ENCODE measurements at places on chromosomes 1 and 21.

- no peak for DNase-seq
Observed at GRCh38 chr1:169523904-169524303, 38.2 kb upstream of the SLC19A2 start.

DNA sequence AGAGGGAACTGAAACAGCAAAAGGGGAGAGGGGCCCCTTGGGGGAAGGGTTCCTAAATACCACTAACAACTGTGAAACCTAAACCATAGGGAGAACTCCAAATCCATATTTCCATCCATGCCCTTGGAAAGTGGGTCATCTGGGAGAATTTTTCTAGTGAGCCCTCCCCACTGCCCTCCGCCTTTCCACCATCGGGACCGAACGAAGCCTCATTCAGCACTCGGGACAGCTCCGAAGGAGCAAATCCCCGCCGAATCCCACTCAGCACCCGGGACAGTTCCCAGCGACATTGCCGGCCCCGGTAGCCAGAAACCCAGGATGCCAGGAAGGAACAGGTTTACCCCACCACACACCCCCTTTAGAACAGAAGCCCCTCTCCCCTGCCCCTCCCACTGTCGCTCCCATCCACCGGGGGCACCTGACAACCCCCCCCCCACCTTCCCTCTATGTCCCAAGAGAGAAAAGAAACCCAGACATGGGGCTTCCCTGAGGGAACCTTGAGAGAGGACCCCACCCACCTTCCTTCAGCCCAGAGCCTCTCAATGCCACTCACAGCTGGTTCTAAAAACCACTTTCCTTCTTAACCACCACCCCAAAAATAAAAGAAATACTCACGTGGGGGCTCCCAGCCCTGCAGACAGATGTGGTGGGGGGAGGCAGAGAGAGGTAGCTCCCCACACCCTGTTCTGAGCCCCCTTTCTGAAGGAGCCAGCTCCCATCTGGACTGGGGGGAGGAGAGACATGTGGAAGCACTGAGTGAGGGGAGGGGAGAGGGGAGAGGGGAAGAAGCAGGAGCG is 4.5 kb downstream of the DLGAP3 start:
- DNase-seq: peak; percentile 20

DNA sequence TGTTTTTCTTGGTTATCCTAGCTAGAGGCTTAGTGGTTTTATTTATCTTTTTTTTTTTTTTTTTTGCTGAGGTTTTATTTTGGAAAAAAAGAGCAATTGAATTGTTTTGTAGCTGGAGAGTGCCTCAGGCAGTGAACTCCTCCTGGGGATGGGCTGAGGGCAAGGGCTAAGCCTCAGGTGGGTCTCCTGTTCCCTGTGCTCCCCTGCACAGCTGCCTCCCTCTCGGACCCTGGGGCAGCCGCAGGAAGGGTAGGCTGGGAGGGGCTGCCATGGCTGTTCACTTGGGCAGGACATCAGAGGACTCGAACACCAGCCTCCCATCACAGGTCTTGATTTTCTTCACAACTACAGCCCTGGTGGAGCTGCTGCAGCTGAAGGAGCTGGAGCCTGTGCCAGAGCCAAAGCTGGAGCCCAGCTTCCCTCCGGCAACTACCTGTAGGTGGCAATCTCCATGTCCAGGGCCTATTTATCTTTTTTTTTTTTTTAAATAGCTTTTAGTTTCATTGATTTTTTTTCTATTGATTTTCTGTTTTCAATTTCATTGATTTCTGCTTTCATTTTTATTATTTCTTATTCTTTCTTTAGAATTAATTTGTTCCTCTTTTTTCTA is 28.9 kb downstream of the LEPR start:
- no peak for DNase-seq

GRCh38 chr1:166858726-166859419 is 17.2 kb downstream of the TADA1 start:
- DNase-seq: no peak

DNA sequence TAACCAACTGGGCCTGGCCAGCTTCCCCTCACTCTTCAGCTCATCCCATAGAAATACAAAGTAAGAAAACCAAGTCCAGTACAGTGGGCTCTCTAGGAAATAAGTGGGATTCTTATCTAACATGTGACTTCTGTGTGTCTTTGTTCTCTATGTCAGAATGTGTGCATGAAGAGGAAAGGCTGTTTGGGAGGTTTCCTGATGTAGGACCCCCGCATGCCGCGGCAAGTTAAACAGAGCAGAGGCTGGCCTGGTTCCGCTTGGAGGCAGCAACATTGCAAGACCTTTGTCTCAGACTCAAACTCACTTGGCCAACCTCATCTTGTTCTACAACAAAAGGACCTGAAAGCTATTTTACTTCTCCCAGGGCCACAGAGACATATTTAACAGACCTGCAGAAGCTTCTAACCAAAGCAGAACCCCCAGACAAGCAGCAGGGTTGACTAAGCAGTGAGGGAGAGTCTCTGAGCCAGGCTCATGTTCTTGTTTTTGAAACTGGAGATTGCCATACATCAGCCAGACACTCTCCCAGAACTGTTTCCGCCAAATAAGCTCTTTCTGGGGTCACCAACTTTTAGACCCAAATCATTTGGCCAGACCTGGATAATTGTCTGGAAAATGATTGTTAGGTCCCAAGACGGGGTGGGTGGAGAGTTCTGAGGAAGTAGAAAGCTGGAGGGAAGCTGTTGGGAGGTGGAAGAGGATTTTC is 6.2 kb downstream of the MTARC2 start:
- no peak for DNase-seq

DNA sequence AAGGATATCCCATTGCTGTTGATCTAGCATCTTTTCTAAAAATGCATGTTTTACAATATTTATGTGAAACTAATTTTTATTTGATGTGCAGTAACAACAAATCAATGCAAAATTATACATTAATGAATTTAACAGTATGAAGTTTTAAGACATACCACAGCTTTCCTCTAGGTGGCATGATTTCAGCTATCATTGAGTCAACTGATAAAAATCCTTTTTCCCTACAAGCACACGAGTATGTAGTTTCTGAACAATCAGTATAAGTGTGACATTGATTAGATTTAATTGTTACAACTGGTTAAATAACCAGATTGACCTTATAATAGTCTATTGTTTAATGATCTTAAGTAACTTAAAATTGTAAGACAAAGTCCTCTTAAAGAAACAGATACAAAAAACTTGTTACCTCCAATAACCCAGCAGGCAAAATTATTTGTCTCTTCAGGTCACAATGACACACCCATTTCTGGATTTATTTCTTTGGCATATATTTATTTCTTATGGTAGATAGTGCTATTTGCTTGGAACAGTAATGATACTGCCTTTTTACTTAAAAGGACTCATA is 5.8 kb upstream of the TGFB2 start:
- no peak for DNase-seq

- no peak for DNase-seq
Observed at GRCh38 chr1:4973341-4973740, 318.9 kb downstream of the AJAP1 start.

DNA sequence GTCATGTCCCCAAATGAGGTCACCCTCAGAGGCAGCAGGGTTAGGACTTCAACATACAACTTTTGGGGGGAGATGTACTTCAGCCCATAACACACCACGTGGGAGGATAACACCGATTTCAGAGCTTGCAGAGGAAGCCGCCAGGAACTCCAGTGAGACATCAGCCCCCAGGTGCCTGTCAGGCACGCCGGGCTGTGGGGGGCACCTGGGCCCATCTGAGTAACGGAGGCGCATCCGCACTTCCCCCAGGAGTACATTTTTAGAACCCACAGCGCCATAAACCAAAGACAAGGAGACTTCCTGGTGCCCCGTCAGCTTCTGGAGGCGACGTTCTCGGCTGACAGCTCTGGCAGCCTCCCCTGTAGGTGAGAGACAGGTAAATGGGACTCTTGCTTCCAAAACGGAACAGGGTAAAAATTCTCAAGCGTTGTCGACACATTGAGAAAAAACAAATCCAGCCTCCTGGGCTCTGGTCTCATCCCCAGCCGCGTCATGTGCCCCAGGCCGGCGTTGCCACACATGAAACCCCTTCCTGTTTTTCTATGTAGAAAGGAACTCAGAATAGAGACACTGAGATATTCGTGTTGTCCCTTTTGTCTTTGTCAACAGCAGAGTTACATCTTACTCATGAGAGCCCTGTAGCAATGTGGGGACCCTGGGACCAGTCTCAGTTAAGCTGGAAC is 93.3 kb downstream of the PDE9A start:
- DNase-seq: peak; percentile 19

- no peak for DNase-seq
Observed at GRCh38 chr1:203175827-203176241, 208 bp upstream of the MYBPH start.

DNA sequence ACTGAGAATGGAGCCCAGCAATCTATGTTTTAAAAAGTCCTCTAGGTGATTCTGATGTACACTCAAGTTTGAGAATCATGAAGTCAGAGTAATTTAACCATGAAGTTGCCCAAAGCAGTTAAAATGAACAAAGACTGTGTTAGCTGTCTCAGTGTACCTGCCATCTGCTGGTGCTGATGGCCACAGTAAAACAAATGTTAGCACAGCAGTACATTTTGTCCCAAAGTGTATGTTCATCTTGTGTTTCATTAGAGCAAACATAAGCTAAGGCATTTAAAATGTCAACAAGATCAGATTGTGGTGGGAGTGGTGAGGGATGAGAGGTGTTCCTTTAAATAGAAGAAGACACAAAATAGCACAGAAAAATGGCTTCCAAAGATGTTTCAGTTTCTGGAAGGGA is 31.1 kb downstream of the FYB2 start:
- DNase-seq: no peak

DNA sequence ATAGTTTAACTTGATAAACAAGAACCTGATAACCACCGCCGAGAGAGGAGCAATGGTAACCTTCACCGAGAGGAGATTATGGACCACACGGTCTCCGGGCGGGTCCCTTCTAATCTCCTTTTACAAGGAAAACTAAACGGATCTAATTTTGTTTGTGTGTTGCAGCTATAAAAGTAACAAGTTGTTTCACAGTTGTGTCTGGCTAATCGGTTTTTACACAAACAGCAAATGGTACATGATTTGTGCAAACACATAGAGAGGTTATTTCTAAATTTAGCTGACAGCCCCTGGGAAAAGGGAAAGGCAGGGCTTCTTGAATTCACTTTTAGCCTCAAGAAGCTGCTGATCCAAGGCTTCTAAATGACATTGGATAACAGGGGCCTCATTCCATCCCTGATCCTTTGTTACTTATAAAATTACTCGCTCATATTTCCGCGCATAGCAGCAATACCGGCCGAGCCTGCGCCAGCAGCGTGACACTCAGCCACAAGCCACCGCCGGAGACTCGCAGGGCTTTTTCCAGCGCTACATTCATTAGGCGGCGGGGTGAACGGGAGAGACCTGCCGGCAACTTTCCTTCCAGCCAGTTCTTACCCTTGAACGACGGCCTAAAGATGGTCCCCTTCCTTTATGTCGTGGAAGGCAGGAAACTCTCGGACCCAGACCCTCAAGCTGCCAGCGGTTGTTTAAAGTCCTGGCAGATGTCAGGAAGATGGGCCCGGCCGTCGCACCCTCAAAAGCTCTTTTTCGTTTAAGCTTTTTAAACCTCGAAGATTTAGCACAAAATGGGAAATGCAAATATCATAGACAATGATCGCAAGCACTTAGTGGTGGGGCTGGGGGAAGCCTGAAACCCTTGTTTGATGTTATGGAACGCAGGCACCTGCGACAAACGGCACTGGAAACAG is 4.4 kb downstream of the FOXD3 start:
- DNase-seq: no peak

DNA sequence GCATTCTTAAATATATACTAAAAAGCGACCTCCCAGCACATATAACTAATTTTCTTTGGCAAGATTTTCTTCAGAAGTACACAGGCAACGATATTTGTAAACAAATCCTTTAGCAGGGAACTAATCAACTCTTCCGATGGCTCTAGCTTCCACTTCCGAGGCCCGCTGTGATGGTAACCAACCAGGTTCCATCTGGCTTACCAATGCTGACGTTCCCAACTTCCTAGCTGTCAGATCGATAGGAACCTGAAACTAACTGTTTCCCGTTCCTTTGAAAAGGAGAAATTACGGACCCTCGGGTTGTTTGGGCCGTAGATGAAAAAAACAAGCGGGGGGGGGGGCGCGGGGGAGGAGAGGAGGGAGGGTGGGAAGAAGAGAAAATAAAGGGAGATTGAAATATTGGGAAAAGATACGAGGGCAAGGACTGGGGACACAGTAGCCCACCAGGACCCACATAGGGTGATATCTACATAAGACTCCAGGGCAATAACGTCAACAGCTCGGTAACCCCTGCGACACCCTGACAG is 513 bp downstream of the GTF2B start:
- DNase-seq: no peak

GRCh38 chr21:41207401-41208375 is 39.7 kb downstream of the BACE2 start:
- no peak for DNase-seq

GRCh38 chr21:35743571-35743970 is 316.8 kb downstream of the SETD4 start:
- DNase-seq: no peak

DNA sequence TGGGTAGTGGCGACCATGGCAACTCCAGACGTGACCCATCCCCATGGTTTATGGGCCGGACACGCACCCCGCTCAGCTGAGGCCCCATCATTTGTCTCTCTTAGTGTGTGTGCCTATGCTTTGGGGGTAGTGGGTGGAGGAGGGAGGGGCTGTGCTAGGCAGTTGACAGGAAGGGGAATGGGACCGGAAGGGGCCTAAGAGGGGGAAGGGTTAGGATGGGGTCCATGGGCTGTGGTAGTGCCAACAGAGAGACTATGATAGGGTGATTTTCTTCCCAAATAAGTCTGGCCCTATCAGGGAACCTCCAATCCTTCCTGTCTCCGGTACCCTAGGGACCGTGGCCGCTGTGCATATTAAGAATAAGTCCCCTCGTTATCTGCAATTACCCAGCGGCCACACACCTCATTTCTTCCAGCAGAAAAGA is 9.9 kb downstream of the DMAP1 start:
- DNase-seq: no peak

DNA sequence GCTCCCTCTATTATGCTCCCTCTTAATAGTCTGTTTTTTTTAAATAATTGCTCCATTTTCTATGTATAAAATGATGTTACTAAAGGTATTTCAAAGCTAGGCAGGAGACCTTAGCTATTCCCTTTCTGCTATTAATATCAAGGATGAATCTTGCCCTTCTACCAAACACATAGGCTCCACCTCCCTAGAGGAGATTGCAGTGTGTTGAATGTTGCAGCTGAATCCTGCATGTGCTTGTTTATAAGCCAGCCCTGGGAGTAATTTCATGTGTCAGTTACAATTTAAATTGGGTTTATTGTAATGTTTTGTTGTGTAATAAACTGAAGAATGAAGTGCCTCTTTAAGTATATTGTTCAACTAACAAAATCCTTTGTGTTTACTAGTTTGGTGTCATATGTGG is 66.0 kb downstream of the TMEM200B start:
- no peak for DNase-seq

- no peak for DNase-seq
Observed at GRCh38 chr1:178324003-178324402, 172.8 kb downstream of the CLEC20A start.

Measured in stimulated activated CD8-positive, alpha-beta memory T cell treated with anti-CD3 and anti-CD28 coated beads, Interleukin-12 subunit alpha, Interleukin-12 subunit beta, amount 100 ng/mL, for 1 hour (primary cell).